ENCODE measurements at places on chromosomes 1 and 21. TPM values are rescaled to one million over a fixed set of nuclear protein-coding genes. Genes with fewer than 3 reads are reported as not detected.

DNA sequence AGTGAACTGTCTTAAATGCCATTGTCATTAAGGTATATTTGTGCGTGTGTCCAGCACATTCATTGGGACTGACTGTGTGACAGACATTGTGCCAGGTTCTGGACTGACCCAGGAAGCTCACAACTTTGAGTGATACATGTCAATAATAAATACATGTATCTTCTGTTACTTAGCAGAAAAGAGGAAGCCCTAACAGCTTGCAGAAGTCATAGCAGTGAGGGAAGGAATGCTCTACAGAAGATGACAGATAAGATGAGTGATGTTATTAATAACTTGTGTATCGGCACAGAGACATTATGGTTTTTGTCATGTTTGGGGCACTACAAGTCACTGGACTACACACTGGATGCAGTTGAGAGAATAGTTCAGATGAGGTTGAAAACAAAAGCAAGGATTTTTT is 1.2 kb upstream of the SRSF11 start:
- H3K36me3 ChIP-seq, result peaks cover 7% of the 10 kb centered on the region
- peaks cover 4% of the 10 kb centered on the region for H3K4me1 ChIP-seq
- no peak overlapping the region for H3K27ac ChIP-seq
- no peak for DNase-seq
- no peaks in the 10 kb centered on the region for H3K27me3 ChIP-seq

DNA sequence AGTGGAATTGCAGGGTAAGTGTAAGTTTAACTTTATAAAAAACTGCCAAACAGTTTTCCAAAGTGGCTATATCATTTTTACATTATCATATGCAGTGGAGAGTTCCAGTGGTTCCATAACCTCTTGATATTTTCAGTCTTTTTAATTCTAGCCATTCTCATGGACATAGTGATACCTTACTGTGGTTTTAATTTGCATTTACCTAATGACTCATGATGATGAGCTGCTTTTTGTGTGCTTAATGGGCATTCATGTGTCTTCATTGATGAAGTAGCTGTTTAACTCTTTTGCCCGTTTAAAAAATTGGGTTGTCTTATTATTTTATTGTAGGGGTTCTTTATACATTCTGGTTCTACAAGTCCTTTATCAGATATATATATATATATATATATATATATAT is 29.4 kb downstream of the SNX27 start:
- peaks cover 3% of the 10 kb centered on the region for H3K4me1 ChIP-seq
- DNase-seq, result no peak
- no peaks in the 10 kb centered on the region for H3K27me3 ChIP-seq
- H3K36me3 ChIP-seq, result no peaks in the 10 kb centered on the region
- no peak overlapping the region for H3K4me3 ChIP-seq
- no peak overlapping the region for H3K27ac ChIP-seq

DNA sequence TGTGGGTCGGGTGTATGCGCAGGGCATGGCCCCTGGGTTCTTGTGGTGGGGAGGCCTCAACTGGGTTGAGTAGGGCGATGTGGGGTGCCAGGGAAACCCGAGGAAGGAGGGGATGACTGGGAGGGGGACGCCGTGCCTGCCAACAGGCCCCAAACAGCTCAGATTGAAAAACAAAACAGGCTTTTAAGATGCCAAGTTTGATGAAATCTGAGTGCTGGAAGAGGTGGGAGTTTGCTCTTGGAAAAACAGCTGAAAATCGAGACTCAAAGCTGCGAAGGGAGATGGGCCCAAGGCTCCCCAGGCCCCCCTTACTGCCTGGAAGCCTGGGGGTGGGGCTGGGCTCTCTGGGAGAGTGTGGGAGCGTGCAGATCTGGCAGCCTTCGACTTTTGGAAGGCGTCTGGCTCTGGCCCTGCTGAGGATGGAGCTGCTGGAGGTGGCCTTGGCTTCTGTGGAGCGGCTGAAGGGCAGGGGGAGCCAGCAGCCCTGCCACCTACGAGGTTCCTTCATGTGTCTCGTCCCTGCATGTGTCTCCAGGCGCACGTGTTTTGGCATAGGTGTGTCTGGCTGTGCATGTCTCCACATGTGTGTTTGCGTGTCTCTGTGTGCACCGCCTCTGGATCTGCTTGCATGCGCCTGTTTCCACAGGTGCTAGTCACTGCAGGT is 33.3 kb downstream of the PTPRF start:
- no peak overlapping the region for H3K27ac ChIP-seq
- no peak overlapping the region for H3K4me3 ChIP-seq
- no peaks in the 10 kb centered on the region for H3K27me3 ChIP-seq
- H3K36me3 ChIP-seq, result no peaks in the 10 kb centered on the region
- peak; percentile 36 for DNase-seq

- no peaks in the 10 kb centered on the region for H3K27me3 ChIP-seq
- no peak for DNase-seq
- peaks cover 22% of the 10 kb centered on the region for H3K4me1 ChIP-seq
- no peak overlapping the region for H3K27ac ChIP-seq
- no peaks in the 10 kb centered on the region for H3K36me3 ChIP-seq
- no peak overlapping the region for H3K4me3 ChIP-seq
Measured at GRCh38 chr1:109296782-109297181, 10.0 kb downstream of the MYBPHL start.

DNA sequence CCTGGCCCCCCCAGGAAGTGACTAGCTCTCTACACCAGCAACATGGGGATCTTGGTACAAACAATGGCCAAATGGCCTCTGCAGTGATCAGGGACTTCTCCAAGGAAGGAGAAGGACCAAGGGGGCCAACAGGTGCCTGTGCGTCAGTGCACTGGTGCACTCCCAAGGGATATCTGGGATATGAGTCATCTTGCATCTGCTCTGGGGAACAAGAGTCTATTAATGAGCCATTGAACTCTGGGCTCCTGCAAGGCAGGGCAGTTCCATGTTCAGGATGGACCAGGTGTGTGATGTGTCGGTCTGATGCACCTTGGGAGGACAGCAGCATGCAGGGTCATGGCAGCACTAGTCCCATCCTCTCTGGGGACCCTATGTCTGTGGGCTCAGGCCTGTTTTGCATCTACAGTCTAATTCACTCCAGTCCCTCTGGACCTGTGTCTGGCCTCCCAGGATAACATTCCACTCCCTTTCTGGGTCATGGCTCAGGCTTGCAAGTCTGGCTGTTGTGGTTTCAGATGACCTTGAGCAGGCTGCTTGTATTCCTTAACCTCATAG is 125.3 kb downstream of the TRABD2B start:
- no peak overlapping the region for H3K27ac ChIP-seq
- no peaks in the 10 kb centered on the region for H3K36me3 ChIP-seq
- H3K4me3 ChIP-seq, result no peak overlapping the region

DNA sequence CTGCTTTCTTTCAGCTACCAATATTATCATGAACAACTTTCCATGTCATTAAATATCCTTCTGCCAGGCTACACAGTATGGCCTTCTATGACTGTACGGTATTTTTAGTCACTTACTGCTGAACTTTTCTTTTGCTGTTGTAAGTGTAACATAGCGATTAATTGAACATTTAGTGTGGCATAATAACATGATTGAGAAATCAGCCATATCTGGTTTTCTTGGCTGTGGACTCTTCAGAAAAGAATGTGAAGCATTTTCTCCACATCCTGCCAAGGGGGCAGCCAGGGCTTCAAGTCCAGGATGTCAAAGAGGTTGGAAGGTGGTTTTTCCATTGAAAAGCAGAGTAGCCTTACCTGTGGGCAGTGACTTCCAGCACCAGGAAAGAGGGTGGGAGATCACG is 8.8 kb upstream of the AHCYL1 start:
- no peak overlapping the region for H3K4me3 ChIP-seq
- H3K27ac ChIP-seq, result peak overlapping the region; percentile 35
- H3K4me1 ChIP-seq, result peaks cover 23% of the 10 kb centered on the region
- DNase-seq, result peak; percentile 86

GRCh38 chr1:110864287-110864686 is 8.7 kb upstream of the CD53 start:
- no peaks in the 10 kb centered on the region for H3K36me3 ChIP-seq
- H3K27me3 ChIP-seq, result no peaks in the 10 kb centered on the region
- no peaks in the 10 kb centered on the region for H3K4me1 ChIP-seq
- H3K27ac ChIP-seq, result no peak overlapping the region

DNA sequence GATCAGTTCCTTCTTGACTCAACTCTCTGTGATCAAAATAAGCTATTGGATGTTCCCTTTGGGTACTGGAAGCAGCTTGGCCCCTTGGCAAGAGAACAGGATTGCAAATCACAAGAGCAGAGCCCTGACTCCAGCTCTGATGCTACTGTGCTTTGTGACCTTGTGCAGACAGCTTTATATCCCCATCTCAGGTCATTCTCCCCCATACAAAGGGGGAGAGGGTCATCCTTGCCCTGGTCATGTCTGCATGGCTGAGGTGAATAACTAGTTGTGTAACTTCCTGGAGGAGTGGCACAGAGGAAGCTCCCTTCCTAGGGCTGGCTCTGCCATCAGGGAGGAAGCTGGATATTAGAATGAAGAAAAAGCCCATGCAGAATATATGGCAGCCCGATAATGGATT is 142.9 kb downstream of the DHRS3 start:
- DNase-seq, result no peak
- no peaks in the 10 kb centered on the region for H3K36me3 ChIP-seq
- H3K4me3 ChIP-seq, result no peak overlapping the region
- H3K27ac ChIP-seq, result no peak overlapping the region

- H3K27me3 ChIP-seq, result peaks cover 14% of the 10 kb centered on the region
- no peak overlapping the region for H3K4me3 ChIP-seq
- peaks cover 5% of the 10 kb centered on the region for H3K4me1 ChIP-seq
- no peak overlapping the region for H3K27ac ChIP-seq
Measured at GRCh38 chr1:212922016-212922415, 28.3 kb upstream of the VASH2 start.

DNA sequence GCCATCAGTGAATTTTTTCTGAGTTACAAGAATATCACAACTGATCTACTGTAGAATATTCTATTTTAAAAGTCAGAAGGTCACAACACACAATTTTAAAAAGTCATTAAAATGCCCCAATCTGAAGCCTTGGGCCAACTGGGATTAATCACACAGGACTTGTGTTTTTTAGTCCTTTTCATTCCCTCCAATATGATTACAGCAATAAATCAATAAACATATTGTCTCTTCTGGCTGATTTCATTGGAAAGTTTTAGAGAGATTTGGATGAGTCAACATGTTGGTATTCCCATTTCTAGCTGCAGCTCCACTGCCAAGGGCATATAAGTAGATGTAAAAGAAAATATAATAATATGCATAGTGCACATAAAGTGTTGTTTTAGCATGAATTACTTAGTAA is 85.8 kb downstream of the NIBAN1 start:
- peaks cover 5% of the 10 kb centered on the region for H3K4me1 ChIP-seq
- no peaks in the 10 kb centered on the region for H3K36me3 ChIP-seq
- H3K27ac ChIP-seq, result no peak overlapping the region

DNA sequence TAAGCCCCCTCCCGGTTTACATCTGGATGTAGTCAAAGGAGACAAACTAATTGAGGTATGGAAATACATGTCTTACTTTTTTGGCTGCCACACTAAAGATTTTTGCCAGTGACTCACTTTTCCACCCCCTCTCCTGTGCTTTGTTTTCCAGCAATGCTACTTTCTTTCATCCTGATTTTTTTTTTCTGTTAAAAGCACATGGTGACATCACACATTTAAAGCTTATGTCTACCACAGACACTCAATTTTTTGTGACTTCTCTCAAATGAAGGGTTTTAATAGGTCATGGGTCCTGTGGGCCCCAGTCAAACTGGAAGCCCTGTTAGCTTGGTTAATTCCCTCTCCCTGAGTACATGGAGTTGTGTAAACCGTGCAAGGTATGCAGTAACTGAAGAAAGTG is 2.2 kb downstream of the PPP1R8 start:
- H3K36me3 ChIP-seq, result no peaks in the 10 kb centered on the region
- no peak for DNase-seq
- peaks cover 8% of the 10 kb centered on the region for H3K4me1 ChIP-seq
- no peaks in the 10 kb centered on the region for H3K27me3 ChIP-seq

- H3K27ac ChIP-seq, result no peak overlapping the region
- no peaks in the 10 kb centered on the region for H3K27me3 ChIP-seq
- no peaks in the 10 kb centered on the region for H3K36me3 ChIP-seq
- no peaks in the 10 kb centered on the region for H3K4me1 ChIP-seq
- peak; percentile 80 for DNase-seq
- H3K4me3 ChIP-seq, result no peak overlapping the region
Measured at GRCh38 chr1:82377201-82377884, 576.6 kb downstream of the ADGRL2 start.

- peak overlapping the region; percentile 79 for H3K4me3 ChIP-seq
- H3K27me3 ChIP-seq, result no peaks in the 10 kb centered on the region
- H3K4me1 ChIP-seq, result peaks cover 2% of the 10 kb centered on the region
- H3K36me3 ChIP-seq, result peaks cover 19% of the 10 kb centered on the region
- H3K27ac ChIP-seq, result peak overlapping the region; percentile 98
Measured at GRCh38 chr1:44775930-44776729, 790 bp downstream of the RPS8 start.

GRCh38 chr1:201745023-201745422 is 83.9 kb upstream of the IPO9 start:
- peak; percentile 94 for DNase-seq
- no peaks in the 10 kb centered on the region for H3K27me3 ChIP-seq
- peaks cover 36% of the 10 kb centered on the region for H3K4me1 ChIP-seq
- H3K4me3 ChIP-seq, result no peak overlapping the region

DNA sequence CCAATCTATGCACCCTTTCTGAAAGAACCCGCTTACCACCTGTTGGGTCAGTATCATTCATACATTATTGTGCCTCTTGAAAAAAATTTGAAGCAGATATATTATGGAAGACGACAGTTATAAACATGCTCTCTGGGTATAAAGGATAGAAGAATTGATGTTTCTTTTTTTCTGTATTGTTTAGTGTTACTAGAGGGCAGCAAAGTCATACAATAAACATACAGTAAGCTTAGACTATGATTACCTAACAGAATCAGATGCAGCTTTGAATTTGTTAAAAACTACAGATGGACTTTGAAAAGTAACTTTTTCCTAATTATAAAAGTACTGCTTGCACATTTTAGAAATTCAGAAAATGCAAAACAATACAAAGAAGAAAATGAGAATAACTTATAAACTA is 11.1 kb upstream of the PAXBP1 start:
- no peak overlapping the region for H3K27ac ChIP-seq
- no peaks in the 10 kb centered on the region for H3K36me3 ChIP-seq
- H3K4me1 ChIP-seq, result no peaks in the 10 kb centered on the region
- no peaks in the 10 kb centered on the region for H3K27me3 ChIP-seq
- no peak overlapping the region for H3K4me3 ChIP-seq

GRCh38 chr1:103084181-103084580 is 24.1 kb downstream of the COL11A1 start:
- H3K4me3 ChIP-seq, result no peak overlapping the region
- no peak overlapping the region for H3K27ac ChIP-seq
- peak; percentile 9 for DNase-seq
- H3K36me3 ChIP-seq, result no peaks in the 10 kb centered on the region

Gene RNF186
- total RNA-seq, result not detected

Gene TTC22
- total RNA-seq, result not detected

Gene OR10J1
- total RNA-seq, result not detected

Gene MAB21L3
- total RNA-seq, result 0.66 TPM

Gene AUNIP
- total RNA-seq, result 0.33 TPM
